ENCODE measurements at places on chromosomes 3 and 15.
A peak's percentile ranks its signal among the peaks of the same experiment; 100 is the strongest.

DNA sequence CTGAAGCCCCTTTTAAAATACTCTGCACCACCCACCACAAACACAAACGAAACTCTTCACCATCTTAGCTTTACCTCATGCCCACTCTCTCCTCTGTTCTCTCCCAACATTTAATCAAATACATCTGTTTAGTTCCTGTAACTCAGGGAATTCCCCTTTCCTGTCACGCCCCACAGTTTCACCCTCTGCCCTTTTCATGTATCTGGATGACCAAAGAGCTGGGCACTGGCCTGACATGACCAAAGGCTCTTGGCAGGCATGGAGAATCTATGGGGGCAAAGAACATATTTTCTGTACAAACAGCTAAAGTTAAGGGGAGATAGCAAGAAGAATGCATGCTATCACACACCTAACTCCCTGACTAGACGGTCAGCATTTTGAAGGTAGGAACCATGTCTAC lies 270.0 kb downstream of the TBL1XR1 start:
- DNase-seq = no peak

GRCh38 chr15:36874930-36875329 lies 225.4 kb downstream of the MEIS2 start:
- DNase-seq = no peak

- DNase-seq = no peak
Observed at GRCh38 chr15:64854526-64854925, 12.8 kb downstream of the PLEKHO2 start.

DNA sequence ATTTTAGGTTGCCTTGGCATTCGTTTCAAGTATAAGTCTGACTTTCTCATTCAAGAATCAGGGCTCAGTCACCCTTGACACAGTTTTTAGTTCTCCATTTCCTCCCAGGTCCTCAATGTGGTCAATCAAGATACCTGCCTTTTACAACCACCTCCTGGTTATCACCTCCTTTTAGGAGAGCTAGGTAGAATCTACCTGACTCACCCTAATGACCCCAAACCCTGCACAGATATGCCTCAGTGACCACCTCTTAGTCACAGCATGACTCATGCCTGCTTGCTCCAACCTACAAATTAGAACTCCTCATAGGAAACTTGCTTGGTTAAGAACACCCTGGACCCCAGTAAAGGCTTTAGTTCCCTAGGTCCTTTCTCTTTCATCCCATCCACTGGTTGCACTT lies 22.5 kb downstream of the DMXL2 start:
- DNase-seq = no peak

- DNase-seq = no peak
Observed at GRCh38 chr3:50230104-50230793, 5.8 kb upstream of the GNAI2 start.

DNA sequence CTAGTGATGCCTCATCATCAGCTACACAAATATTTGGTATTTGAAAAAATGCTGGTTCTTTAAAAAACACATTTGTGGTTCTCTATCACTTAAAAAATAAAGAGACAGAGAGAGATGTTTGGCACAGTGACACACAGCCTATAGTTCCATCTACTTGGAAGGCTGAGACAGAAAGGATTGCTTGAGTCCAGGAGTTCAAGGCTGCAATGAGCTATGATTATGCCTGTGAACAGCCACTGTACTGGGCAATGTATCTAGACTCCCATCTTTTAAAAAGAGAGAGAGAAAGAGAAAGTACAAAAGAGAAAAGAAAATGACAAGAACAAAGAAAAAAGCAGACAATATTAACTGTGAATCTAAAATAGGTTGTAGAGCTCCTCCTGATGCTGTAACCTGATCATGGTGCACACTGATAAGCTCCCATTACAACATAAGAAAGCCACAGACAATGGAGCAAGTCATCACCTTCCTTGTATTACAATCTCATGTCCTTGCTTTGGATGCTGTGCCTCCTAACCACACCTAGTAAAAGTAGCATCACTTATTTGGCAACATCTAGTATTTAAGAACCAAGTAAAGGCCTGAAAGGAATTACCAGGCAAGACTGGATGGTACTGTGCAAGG lies 31.7 kb upstream of the MAP4 start:
- no peak for DNase-seq

DNA sequence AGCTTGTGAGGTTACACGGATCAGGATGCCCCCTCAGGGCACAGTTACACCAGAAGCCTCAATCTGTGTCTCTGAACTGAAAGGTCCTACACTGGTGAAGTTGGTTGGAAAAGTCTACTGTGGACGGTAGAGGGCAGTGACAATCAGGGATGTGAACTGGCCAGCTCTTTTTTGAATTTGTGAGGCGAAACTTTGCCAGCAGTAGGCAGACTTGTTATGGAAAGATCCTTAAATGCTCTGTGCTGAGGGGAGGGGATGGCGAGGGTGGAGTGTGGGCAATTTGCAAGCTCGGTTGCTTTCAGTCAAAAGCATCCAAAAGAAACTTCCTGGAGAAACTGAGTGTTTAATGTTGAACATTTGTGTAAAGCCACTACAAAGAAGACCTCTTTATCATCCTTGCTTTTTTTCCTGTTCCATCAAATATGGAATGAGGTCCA lies 127.4 kb upstream of the ABHD17C start:
- DNase-seq = peak; percentile 18

DNA sequence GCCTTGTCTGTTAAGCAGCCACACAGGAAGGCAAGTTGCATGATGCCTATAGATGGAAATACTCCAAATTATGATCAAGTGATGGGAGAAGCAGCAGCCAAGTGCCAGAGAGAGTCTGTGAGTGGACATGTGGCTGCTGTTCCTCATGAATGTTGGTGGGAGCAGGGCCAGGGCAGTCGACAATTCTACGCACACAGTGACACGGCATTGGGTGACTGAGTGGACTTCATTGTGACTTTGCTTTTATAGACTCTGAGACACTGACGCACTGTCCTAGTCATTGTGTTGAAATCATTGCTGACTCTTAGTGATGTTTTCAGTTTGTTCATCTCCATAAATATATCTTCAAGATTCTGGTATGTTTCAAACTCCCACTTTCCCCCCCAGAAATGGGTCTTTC lies 246.3 kb upstream of the SEMA6D start:
- DNase-seq = no peak

DNA sequence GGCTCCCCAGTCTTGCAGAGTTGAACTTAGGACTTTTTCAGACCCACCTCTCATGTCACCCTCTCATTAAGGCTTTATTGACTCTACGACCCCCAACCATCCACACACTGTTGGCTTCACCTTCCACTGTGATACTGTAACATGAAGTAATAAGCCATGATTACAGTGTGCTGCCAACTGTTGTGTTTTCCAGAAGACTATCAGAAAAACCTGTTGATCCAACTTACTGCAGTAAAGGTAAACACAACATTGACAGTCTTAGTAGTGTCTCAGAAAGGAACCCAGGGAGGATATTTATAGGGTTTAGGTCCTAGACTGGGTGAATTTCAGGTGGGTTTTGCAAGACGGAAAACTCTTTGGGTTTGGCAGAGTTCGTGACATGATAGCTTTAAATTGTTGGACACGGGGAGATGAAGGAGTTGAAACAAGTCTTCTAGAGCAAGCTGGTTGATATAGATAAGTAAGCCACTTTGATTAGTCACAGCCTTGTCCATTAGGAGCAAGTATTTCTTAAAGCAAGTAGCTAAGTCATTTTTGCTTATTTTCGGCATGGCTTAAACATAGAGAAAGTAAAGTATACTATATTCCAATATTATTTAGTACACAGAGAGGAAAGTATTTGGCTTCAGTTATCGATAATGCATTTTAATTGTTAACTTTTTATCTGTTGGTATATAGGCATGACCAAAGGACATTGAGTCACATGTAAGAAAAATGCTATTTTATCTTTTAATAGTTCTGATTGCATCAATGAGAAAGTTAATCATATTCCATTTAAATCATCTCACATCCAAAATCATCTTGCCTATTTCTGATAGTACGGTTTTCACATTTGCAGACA lies 2.4 kb upstream of the COL6A5 start:
- no peak for DNase-seq

DNA sequence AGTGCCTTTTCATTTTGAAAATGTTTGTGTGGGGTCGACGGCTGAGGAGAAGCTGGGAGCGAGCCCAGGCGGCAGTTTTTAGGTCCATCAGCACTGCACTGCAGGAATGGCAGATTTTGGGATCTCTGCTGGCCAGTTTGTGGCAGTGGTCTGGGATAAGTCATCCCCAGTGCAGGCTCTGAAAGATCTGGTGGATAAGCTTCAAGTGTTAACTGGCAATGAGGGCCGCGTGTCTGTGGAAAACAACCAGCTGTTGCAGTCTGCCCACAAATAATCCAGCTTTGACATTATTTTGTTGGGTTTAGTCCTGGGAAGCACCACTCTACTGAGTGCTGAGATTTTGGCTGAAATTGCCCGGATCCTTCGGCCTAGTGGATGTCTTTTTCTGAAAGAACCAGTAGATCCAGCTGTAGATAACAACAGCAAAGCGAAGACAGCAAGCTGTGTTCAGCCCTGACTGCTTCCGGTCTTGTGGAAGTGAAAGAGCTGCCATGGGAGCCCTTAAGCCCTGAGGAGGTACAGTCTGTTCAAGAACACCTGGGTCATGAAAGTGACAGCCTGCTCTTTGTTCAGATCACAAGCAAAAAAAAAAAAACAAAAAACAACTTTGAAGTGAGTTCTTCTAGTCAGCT lies 13.1 kb upstream of the ANP32A start:
- DNase-seq = no peak

GRCh38 chr3:188306435-188307005 lies 152.6 kb downstream of the LPP start:
- DNase-seq = no peak

GRCh38 chr3:29171043-29171990 lies 109.6 kb upstream of the RBMS3 start:
- DNase-seq = no peak

DNA sequence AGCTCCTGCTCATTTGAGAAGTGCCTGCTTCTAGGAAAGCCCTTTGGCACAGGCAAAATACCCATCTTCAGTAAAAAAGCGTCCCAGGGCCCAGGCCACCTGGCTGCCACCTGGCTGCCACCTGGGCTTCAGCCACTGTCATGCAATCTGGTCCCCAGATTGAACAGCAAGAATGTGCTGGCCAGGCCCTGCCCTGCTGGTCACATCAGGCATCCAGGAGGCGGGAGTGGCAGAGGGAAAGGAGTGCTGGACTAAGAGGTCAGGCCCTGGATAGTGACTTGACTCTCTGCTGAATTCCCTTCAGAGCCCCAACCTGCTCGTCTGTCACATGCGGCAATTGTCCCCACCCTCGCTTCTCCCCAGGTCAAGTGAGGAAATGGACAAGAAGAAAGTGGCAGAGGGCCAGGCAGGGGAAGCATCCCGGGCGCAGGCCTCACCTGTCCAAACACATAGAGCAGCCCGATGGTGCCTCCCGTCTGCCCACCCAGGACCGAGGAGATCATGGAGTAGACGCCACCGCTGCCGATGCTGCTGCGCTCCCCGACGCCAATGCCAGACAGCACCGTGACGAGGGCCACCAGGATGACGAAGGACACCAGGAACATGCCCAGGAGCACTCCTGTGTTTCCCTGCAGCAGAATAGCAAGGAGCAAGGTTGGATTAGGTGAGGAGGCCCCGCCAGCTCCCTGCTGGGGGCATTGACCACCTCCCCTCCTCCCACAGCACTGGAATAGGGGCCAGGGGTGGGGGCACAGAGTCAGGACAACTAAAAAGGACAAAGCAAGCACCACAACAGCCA lies 25.5 kb downstream of the SLC12A8 start:
- no peak for DNase-seq

DNA sequence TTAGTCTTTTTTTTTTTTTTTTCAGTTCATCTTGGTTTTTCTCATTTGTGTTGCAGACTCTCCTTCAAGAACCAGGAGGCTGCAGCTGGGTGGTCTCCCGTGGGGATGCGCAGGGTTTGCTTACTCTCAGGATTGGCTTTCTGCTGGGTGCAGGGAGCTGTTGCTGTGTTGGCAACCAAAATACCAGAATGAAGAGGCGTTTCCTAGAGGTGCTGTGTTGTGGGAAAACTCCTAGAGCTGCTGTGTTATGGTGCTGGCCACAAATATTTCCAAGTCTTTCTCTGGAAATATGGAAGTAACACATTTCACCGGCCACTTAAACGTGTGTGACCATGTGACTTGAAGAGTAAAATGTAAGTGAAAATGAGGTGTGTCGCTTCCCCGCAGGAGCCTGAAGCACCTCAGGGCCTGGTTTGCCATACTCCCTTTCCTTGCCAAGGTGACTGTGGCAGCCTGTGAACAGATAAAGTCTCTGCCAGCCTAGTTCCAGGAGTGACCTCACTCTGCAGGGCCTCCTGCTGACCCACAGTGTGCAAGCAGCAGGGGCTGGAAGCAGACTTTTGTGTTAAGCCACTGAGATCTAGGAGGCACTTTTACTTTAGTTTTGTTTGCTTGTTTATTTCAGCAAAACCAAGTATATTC lies 258.9 kb downstream of the ADAMTS17 start:
- DNase-seq = no peak

DNA sequence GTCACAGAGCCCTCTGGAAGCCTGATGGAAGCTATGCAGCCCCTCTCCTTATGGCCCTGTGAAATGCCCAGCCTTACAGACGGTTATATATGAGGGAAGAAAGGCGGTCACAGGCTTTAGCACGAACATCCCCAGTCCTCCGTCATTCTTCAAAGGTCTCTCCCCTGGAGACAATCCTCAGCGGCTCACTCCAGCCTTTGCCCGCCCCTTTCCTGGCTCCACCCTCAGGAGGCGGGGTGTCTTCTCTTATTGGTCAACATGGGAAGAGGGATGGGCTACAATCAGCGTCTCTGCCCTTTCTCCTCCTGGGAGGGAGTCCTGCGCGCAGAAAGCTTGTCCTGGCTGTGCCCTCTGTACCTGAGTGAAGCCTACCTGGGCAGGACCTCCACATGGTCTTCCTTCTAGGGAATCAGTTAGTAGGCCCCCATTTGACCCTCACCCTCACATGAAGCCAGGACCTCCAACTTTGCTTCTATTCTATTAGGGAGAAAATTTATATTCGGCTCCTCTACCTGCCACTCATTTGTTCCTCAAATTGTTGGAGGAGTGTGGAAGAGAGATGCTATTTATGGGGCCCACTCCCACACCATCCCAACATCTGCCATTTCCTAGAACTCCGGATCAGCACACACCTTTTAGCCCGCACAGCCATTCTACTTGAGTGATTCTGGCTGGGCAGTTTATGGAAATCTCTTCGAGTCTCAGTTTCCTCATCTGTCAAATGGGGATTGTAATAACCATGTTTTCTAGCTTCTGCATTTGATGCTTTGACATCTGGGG lies 112.9 kb upstream of the SLC6A11 start:
- DNase-seq = no peak

DNA sequence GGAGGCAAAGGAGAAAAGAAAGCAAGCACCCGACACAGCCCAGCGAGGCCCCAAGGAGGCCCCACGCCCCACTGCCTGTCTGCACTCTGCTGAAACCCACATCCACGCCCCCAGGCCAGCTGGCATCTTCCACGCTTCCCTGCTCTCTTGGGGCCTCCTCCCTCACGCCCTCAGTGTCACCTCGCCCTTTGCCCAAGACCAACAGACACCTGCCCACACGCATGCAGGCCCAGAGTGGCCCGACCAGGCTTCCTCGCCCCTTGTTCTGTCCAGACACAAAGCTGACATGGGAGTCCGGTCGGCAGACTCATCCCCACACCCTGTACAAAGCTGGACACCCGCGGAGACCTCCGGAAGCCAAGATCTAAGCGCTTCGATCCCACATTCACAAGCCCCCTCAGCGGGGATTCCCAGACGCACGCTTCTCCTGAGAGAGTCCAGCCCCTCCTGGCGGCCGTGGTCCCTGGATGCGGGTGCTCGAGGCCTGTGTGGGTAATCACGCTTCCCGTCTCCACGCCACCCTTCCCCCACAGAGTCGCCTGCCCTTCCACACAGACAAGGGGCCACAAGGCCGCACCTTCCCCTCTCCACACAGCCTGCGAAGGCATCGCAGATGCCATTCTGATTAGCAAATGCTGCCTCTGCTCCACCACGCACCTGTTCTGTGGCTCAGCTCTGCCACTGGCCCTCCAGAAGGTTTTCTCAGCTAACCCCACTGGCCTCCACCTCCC lies 176.6 kb downstream of the XXYLT1 start:
- DNase-seq = no peak

Measured in NCI-H510A (cell line).